Mammary microvascular endothelial cell (primary cell): ENCODE measurements at places on chromosomes 2 and 18. TPM values are rescaled to one million over a fixed set of nuclear protein-coding genes. Genes with fewer than 3 reads are reported as not detected.

ACKR3 gene
- total RNA-seq, result 0.93 and 2.4 TPM in 2 replicates

PLA2R1 gene
- 4.9 and 6.4 TPM in 2 replicates for total RNA-seq

GPR45 gene
- not detected in 2 replicates for total RNA-seq

IL18R1 gene
- 1.00 and 1.3 TPM in 2 replicates for total RNA-seq

PDE1A gene
- total RNA-seq, result 0.10 and 0.20 TPM in 2 replicates

ABCB11 gene
- total RNA-seq, result under 0.01 and 0.05 TPM in 2 replicates

NEB gene
- 0.20 and 0.30 TPM in 2 replicates for total RNA-seq

MAP3K20 gene
- total RNA-seq, result 24.2 and 26.9 TPM in 2 replicates

SERPINB10 gene
- total RNA-seq, result 3.4 TPM in 1 of 2 replicates, not detected in the other

TWSG1 gene
- 81.7 and 86.2 TPM in 2 replicates for total RNA-seq

ALPI gene
- not detected in 2 replicates for total RNA-seq

RTP5 gene
- total RNA-seq, result not detected in 2 replicates
